ENCODE measurements at places on chromosomes 4 and X.

DNA sequence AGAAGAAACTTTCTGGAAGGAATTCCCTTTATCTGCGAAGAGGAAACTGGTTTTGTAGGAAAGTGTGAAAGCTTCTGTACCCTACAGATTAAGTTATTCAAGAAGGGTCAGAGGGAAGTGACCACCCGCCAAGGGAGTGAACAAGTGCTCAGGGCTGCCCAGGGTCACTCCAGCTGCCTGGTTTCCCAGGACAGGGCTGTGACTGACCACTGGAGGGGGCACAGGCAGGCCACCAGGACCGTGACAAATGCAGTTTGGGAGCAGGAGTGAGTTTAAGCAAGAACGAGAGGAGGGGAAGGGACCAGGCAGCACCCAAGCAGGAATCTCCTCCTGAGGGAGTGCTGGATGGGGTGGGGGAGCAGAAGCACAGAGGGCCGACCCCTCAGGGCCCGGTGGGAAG is 34.2 kb downstream of the ZFYVE28 start:
- DNase-seq, result no peak

DNA sequence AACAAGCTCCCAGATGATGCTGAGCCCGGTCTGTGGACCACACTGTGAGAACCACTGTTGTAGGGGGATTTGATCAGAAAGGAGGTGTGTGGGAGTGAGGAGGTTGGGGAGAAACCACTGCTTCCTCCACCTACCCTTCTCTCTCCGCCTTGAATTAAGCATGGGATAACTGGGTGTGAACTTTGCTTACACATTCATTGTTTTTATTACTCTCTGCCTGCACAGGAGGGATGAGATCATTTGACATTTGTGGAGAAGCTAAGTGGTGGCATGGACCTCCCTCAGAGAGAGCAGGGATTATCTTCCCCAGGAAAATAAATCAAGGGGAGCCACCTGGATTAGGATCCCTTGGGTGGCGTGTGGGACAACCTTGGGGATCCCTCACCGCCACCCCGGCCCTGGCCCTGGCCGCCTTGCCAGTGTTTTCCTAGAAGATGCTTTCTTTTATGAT is 212.1 kb upstream of the ATP6AP2 start:
- DNase-seq, result no peak

- no peak for DNase-seq
Measured at GRCh38 chrX:24963823-24964222, 51.9 kb downstream of the ARX start.

- DNase-seq, result no peak
Measured at GRCh38 chr4:82745173-82745842, 53.3 kb downstream of the SCD5 start.

- DNase-seq, result no peak
Measured at GRCh38 chrX:6015423-6015822, 213.2 kb downstream of the NLGN4X start.

DNA sequence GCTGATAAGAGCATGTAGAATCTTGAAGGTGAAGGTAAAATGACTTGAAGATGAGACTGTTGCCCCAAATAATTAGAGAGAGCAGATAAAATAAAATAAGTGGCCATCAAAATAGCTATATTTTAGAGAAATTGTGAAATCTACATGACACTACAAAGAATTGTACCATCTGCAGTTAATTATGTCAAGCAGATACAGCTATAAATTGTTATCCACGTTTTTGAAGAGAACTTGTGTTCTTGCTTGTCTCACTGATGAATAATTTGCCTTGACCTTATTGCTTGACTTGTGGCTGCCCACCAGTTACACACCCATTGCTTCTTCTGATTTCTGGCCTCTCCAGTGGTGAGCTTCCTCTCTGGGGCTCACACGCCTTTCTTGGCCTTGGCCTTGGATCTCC is 75.8 kb upstream of the TNIP3 start:
- DNase-seq, result no peak

DNA sequence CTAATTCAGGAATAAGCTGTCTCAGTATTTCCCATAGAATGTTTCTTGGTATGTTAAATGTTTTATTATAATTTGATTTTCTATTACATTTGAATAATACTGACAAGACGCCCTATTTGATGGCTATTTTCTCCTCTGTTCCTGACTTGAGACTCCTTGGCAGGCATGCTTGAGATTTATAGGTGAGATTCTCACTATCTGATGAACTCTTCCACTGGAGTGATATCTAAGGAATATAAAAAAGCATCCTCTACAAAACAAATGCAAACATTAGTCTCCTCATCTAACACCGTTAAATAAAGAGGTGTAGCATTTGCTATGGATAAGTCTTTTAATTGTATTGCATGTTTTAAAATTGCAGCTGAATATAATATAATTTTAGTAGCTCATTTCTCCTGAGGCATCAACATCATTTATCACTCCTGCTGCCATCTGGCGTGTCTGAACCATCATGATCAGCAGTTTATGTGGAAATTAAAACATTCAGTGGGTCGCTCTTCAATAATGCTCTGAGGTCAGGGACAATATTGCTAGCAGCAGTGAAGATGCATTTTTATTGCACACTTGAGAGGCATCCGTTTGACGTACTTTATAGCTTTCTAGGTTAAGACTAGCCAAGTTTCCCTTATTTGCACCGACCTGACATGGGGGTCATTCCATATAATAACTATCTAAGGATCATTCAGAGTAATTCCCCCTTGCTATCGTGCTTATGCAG is 210.4 kb upstream of the GALNTL6 start:
- no peak for DNase-seq

- DNase-seq, result no peak
Measured at GRCh38 chr4:76061421-76061820, 13.1 kb upstream of the ART3 start.

DNA sequence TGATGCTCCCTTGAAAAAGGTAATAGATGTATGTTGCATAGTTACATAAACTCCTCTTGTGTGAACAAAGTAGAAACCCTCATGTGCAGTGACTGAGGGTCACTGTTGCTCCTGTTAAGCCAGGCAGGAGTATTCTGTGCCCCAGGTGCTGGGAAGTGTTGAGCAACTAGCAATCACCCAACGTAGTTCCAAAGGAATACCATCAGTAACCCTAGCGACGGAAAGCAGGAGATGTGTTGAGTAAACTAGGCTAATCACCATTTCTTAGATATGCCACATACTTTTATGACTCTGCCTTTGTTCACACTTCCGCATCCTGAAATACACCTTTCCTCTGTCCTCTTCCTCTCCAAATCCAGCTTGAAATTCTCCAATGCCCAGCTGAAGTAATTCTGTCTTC is 50.9 kb upstream of the TAB3 start:
- no peak for DNase-seq

DNA sequence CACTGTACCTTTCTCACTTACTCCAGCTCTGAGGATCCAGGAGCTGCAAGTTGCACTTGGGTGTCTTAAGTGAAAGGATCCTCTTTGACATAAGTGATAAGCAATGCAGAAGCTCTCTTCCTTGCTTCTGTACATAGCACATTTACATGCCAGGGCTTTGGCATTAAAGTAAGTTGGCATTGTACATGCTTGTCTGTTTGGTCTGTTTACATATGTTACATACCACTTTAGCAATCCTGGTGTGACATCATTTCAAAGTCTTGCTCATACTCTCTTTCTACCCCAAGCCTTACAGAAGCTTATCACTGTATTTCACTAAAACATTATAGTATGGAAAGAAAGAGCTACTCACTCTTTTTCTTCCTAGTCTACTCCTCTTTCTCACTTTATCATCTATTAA is 2548.3 kb downstream of the ARAP2 start:
- no peak for DNase-seq

DNA sequence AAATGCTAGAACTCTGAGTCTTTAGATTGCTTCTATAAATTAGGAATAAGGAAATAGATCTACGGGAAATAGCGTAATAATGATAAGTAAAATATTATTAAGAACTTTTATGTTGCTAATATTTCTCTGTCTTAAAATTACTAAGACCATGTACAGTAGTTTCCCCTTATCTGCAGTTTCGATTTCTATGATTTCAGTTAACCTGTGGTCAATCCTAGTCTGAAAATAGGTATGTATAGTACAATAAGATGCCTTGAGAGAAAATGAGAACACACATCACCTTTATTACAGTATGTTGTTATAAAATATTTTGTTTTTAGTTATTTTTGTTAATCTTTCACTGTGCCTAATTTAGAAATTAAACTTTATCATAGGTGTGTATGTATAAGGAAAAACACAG is 92.6 kb downstream of the CCSER1 start:
- no peak for DNase-seq

DNA sequence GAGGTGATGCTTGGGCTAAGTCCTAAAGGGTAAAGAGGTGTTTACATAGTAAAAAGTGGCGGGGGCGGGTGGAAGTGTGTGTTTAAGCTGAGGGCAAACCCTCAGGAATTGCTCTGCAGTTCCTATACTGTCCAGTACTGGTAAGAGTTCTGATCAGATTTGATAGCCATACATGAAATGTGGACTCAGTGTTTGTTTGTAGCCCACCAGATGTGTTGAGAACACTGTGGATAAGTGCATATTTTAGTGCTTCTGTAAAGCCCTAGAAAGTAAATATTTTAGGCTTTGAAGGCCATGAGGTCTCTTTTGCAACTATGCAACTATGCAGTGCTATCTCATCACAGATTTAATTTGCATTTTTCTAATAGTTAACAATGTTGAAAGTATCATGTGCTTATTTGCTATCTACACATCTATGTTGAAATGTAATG is 80.7 kb upstream of the EOLA2 start:
- DNase-seq, result no peak

GRCh38 chr4:184261246-184261645 is 43.6 kb upstream of the ENPP6 start:
- DNase-seq, result no peak

GRCh38 chrX:119734897-119735339 is 23.5 kb upstream of the SOWAHD start:
- DNase-seq, result no peak

DNA sequence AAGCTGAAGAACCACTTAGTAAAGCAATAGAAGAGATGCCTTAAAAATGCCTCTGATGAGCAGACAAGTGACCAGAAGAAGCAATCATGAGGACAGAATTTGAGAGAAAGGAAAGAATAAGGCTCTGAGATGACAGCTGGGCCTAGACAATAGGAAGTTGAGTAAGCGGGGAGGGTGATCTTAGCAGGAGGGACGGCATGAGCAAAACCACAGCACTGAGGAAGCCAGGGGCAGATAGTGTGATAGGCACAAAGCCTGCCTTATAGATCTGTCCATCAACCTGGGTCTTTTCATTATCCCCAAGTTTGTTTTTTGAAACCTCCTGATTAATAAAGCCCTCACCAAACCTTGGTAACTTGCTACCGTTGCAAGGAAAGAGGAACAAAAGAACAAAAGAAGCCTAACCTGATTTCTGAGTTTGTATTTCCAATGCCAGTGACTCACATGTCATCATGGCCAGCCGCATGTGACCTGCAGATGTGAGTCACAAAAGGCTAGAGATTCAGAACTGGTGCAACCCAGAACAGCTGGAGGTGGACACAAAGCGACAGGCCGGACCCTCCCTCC is 55.7 kb upstream of the PPARGC1A start:
- no peak for DNase-seq

DNA sequence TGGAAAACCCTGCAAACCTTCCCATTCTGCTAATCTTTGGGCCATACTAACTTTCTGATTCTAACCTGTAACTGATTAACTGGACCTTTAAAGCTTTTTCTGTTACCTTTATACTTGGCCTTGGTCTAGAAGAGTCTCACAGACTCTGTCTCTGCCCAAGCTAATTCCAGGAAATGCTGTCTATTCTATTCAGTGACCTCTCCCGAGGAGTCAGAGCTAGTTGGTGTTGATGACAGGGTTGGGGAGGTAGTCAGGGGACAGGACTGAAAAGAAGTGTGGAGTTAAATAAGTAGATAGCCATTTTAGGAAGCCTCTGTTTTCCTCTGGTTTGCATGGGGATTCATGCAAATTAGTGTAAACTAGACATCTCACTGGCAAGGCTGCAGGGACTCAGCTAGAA is 429.5 kb downstream of the GRID2 start:
- no peak for DNase-seq

GRCh38 chr4:173245952-173246351 is 77.3 kb downstream of the GALNT7 start:
- DNase-seq, result no peak

DNA sequence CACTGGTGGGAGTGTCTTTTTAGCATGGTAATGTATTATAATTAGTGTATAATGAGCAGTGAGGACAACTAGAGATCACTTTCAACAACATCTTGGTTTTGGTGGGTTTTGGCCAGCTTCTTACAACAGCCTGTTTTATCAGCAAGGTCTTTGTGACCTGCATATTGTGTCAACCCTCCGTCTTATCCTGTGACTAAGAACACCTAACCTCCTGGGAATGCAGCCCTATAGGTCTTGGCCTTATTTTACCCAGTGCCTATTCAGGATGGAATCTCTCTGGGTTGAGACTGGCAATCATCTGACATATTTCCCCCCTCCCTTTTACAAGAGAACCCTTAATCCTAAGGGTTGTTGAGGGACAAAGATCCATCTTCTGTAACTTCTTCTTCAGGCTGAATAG is 21.9 kb upstream of the ADH4 start:
- no peak for DNase-seq

- DNase-seq, result no peak
Measured at GRCh38 chr4:68129793-68130192, at the start of gene TMPRSS11F. TMPRSS11F (minus strand) TSS chr4:68129869; CDS start chr4:68129820, 49 bp downstream.

GRCh38 chr4:89121387-89122068 is 10.2 kb downstream of the TIGD2 start:
- DNase-seq, result no peak

GRCh38 chr4:96763546-96763945 is 923.7 kb downstream of the PDHA2 start:
- no peak for DNase-seq

GRCh38 chr4:149857446-149857845 is 41.8 kb upstream of the IQCM start:
- no peak for DNase-seq

- no peak for DNase-seq
Measured at GRCh38 chrX:118315529-118315928, 30.4 kb upstream of the WDR44 start.

DNA sequence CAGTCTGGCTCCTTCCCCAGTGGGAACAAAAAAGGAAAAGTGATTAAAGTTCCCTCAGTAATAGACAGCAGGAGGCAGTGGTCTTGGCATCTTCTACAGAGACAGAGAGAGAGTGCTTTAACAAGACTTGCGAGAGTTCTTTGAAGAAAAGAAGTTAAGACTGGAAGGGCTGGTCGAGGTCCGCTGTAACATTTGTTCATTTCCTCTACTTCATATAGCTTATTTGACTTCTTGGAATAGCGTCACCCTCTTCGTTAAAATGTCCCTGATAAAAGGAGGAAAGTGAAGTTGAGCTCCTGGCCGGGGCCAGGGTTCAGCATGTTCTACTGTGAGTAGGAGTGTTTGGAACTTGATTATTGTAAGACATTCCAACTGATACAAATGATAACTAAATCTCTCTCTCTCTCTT is 179.8 kb downstream of the SLIT2 start:
- no peak for DNase-seq

DNA sequence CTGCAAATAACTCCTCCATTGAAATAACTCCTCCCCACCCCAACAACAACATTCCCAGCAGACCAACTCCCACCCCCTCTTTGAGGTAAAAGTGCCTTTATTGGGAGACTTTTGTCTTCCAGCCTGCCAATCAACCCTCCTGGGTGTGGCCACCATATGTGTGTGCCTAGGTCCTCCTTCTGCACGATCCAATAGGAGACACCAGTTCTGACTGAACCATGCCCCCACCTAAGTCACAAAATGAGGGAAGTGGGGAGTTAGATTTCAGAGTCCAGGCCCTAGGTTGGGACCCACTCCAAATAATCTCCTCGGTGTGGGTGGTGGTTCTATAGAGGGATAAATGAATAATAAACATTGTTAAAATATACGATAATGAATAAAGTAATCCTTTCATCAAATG is 3.0 kb downstream of the PLP2 start:
- DNase-seq, result no peak

Data from central memory CD4-positive, alpha-beta T cell (primary cell).